ENCODE measurements at places on chromosomes 2 and 18. TPM values are rescaled to one million over a fixed set of nuclear protein-coding genes. Genes with fewer than 3 reads are reported as not detected.

DNA sequence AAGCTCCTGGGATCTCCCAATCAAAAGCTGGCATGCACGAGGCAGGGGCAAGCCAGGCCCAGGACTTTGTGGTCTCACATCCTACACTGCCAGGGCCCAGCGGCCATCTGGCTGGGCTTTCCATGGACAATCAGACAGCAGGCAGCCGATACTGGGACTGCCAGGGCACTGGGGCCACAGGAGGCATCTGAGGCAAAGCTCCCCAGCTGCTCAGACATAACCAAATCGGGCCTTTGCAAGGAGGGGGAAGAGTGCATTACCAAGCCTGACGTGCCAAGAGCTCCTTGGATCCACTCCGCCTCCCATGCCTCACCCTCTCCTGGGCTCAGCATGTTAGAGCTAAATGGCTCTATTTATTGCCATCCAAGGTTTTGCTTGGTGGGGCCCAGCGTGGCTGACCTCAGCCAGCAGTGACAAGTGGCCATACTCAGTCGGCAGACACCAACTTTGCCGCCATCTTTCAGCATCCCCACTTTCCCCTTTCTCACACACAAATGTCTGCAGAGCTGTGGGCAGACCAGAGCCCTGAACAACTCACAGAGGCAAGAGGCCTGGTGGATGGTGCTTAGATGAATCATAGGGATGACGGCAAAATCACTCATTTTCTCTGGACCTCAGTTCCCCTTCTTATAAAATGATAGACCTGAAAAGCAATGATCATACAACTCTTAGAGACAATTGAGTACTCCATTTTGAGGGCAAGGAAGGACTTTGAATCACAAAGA is 200.8 kb downstream of the TTC32 start:
- no peak for DNase-seq

DNA sequence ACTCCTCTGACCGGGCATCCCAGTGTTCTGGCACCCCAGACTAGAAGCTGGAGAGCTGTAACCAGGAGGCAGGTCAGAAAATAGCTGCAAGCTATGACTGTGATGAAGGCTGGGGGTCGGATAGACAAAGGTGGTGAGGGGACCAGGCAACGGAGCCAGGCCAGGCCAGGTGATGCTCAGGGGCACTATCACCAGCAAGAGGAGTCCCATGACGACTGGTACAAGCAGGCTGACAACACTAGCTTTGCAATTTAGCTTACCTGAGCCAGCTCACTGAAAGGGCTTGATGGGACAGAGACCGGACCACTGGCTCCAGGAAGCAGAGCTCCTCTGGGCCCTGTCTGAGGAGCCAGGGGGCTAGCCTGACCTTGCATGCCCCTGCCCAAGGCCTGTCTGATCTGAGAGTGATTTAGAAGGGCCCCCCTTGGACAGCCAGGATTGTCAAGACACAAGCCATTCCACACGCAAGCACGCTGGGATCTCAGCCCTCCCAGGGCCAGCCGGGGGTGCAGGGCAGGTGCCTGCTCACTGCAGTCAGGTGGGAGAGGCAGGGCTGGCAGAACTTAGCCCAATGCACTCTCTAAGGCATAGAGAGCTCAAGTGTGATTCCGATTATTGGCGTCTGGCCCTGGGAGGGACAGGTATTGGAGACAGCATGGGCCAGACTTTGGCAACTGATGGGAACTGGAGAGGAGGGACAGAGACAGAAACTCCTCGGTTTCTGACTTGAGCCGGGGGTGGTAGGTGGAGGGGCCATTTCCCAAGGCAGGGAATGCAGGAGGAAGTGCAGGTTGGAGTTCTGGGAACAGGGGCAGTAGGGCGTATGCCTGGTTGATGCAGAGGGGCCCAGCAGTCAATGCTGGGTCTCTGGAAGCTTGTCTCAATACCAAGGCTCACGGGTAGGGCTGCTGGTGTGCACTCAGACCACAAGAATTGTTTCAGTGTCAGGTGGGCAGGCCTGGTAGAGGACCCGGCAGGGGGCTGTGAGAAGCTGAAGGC is 47.7 kb downstream of the MYO7B start:
- no peak for DNase-seq

- no peak for DNase-seq
Observed at GRCh38 chr2:207983641-207984042, 41.7 kb downstream of the PLEKHM3 start.

Gene HOXD13
- total RNA-seq = not detected

Gene HOXD8
- 15.6 TPM for total RNA-seq
